H1 (cell line): ENCODE measurements at places on chromosomes 6 and 20. TPM values are rescaled to one million over a fixed set of nuclear protein-coding genes. Genes with fewer than 3 reads are reported as not detected.

The ADGRF5 gene
- 0.06 TPM in 1 of 2 replicates, not detected in the other for total RNA-seq

The OXT gene
- total RNA-seq = not detected in 2 replicates

- no peak overlapping the region for H3K27ac ChIP-seq
- H3K4me3 ChIP-seq = no peak overlapping the region
- no peak for DNase-seq
- H3K36me3 ChIP-seq = no peaks in the 10 kb centered on the region
- H3K4me1 ChIP-seq = no peaks in the 10 kb centered on the region
- H3K27me3 ChIP-seq = no peaks in the 10 kb centered on the region
Observed at GRCh38 chr6:38933426-38933825, 115.2 kb upstream of the GLP1R start.

- no peaks in the 10 kb centered on the region for H3K36me3 ChIP-seq
- H3K27ac ChIP-seq = no peak overlapping the region
- H3K4me1 ChIP-seq = no peaks in the 10 kb centered on the region
- no peak for DNase-seq
Observed at GRCh38 chr20:43838703-43839060, 76.0 kb upstream of the TOX2 start.

DNA sequence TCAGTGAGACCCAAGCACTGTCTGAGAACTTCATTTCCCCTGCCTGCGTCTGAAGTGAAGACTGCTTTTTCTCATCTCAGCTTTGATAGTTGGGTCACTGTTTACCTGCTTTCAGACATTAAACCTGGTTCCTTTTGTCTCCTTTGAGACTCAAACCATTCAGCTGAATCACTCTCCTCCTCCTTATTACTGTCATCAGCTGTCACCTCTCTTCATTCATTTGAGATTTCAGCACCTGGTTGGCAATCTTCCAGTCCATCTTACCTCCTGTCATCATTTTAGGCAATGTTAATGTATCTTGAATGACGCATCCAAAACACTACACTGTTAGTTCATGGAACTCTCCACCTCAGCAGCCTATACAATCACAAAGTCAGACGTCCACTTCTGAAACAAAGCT, 34.3 kb upstream of the SOX4 start:
- H3K27ac ChIP-seq = no peak overlapping the region
- H3K36me3 ChIP-seq = no peaks in the 10 kb centered on the region
- H3K4me3 ChIP-seq = no peak overlapping the region
- DNase-seq = no peak

- no peak for DNase-seq
- no peaks in the 10 kb centered on the region for H3K36me3 ChIP-seq
- no peaks in the 10 kb centered on the region for H3K4me1 ChIP-seq
- H3K27ac ChIP-seq = no peak overlapping the region
- no peak overlapping the region for H3K4me3 ChIP-seq
Observed at GRCh38 chr6:168060521-168060931, 18.5 kb downstream of the FRMD1 start.

- no peaks in the 10 kb centered on the region for H3K36me3 ChIP-seq
- H3K4me1 ChIP-seq = no peaks in the 10 kb centered on the region
Observed at GRCh38 chr6:151180330-151181048, 59.3 kb upstream of the AKAP12 start.
